CD8-positive, alpha-beta memory T cell (primary cell): ENCODE measurements at places on chromosomes 12 and 14.

- DNase-seq, result no peak
Measured at GRCh38 chr12:27610374-27610773, 85.9 kb upstream of the REP15 start.

DNA sequence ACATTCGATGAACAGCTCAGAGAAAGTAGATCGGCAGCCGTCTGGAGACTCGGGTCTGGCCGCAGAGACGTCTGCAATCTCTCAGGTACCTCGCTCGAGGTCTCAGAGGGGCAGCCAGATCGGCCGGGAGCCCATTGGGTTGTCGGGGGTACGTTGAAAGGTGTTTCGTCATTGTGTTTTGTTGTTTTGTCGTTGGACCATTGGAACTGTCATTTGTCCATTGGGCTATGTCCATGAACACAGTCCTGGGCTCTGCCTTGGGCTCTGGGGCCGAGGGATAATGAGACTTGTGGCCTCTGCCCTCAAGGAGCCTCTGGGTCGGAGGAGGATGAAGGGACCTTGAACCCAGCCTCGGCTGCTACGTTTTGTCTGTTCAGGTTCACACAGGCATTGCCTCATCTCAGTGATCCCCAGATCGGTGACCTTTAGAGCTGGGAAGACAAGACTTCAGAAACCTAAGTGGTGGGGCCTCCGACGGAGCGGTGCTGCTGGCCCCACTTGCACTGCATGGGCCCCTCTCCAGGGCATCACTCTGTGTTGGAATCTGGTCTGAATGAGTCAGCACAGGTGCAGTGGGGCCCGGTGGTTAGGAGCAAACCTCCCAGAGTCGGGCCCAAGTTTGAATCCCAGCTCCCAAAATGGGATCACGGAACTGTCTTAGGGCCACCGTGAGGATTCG is 23.6 kb upstream of the MLXIP start:
- no peak for DNase-seq

- no peak for DNase-seq
Measured at GRCh38 chr12:52364901-52365489, 2.3 kb downstream of the KRT85 start.

DNA sequence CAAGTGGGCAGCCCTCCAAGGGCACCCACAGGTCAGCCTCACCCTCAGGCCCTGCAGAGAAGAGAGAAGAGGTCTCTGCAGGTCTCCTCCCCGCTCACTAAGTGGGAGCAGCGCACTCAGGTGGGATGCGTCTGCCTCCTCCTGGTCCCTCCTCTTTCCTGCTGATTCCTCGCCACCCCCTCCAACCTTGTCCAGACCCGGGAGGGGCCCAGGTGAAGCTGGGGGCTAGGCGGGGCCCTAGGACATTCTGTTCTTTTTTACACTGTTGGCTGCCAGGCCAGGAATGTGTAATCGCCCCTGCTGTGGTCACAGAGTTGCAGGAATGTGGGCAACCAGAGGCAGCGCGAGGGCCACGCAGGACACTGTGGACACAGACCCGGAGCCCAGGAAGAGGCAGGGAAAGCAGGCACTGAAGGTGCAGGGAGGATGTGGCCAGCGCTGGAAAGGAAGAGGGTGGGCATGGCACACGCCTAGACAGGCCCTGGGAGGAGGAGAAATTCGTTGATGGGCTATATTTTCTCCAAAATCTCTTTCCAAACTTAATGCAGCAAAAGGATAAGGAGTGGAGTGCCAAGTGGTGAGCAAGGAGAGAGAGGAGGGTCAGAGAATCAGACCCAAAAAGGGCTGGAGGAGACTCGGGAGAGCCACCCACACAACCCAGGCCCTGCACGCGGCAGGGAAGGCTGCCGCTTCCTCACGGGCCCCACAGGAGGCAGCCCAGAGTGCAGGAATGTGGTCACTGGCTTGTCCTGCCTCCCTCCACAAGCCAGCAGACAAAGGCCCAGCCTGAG is 911 bp upstream of the SCNN1A start:
- DNase-seq, result no peak
